GM10248 (cell line): ENCODE measurements at places on chromosomes 6 and 20.

DNA sequence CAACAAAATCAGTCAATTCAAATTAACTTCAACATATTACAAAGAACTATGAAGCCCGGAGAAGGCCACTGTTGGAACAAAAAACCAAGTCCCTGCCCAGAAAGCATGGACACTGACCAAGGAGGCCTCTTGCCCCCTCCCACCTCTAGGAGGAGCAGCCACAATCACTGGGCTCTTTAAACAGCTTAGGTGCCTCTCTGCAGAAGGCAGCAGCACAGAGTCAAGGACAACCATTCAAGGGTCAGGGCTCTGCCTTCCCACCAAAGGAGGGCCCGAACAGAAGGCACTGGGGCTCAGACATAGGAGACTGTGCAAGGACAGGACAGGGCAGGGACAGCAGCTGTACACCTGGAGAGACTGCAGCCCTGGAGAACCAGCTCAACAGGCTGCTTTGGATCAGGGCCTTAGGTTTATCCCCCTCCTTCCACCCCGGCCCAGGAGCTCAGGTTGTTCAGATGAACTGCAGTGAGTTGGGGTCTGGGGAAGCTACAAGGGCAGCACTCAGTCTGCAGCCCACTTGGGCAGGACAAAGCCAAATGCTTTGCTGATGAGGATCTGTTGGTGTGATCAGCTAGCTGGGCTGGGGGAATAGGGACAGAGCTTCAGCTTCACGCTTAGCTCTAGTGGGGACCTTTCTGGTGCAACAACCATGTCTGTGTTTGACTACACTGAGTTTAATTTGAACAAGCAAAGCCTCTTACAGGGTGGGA is 17.8 kb downstream of the TOMM34 start:
- no peak for DNase-seq

DNA sequence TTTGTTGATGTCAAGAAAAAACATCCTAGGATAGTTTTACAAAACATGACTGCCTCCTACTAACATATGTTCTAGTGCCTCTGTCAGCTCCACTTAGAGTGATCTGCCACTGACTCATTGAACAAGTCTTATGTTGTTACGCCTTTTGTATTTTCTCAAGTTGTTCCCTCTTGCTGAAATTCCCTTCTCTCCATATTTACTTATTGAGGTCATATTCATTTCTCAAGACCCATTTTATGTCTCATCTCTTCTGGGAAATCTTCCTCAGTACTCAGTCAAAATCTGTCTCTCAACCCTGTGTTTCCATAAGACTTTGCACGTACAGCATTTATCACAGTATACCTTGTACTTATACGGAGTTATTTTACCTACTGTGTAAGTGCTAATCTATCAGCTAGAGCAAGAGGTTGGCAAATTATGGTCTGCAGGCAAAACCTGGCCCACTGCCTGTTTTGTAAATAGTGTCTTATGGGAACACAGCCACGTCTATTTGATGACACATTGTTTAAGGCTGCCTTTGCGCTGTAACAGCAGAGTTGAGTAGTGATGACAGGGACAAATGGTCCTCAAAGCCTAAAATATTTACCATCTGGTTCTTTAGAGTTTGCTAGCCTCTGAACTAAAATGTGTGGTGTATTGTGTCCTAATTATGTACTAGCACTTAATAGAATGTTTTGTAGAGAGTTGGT is 83.4 kb downstream of the ADGRB3 start:
- no peak for DNase-seq

- no peak for DNase-seq
Observed at GRCh38 chr20:37245216-37246150, 16.1 kb downstream of the GHRH start.

- DNase-seq = no peak
Observed at GRCh38 chr6:33195304-33196165, 3.3 kb upstream of the COL11A2 start.

GRCh38 chr20:21862956-21863355 is 157.5 kb downstream of the PAX1 start:
- no peak for DNase-seq

GRCh38 chr6:3239110-3239830 is 11.8 kb upstream of the TUBB2B start:
- no peak for DNase-seq

DNA sequence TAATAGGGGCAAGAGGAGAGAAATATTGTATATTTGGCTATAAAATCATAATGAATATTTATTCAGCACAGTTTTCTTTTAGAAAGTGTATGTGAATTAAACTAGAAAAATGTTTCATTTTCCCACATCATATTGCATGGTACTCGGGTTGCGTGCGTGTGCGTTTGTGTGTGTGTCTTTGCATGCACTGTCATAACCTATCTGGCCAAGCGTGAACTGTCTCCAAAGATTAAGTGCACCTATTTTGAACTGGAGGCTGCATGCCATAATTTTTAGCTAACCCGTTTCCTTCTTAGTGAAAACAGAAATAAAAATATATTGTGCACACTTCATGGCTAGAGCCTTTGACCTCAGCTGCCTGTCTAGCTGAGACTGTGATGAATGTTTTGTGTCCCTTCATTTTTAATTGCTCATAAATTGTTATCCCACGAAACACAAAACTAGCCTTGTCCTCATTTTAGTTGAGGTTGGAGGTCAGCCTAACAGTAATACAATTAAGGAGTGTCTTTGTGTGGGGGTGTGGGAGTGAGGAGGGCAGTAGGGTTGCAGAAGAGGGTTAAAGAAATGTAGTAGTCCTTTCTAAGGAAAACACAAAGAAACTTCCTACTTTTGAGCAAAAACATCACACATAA is 336.1 kb upstream of the POU3F2 start:
- DNase-seq = no peak

GRCh38 chr6:5728351-5729079 is 278.2 kb downstream of the NRN1 start:
- no peak for DNase-seq

DNA sequence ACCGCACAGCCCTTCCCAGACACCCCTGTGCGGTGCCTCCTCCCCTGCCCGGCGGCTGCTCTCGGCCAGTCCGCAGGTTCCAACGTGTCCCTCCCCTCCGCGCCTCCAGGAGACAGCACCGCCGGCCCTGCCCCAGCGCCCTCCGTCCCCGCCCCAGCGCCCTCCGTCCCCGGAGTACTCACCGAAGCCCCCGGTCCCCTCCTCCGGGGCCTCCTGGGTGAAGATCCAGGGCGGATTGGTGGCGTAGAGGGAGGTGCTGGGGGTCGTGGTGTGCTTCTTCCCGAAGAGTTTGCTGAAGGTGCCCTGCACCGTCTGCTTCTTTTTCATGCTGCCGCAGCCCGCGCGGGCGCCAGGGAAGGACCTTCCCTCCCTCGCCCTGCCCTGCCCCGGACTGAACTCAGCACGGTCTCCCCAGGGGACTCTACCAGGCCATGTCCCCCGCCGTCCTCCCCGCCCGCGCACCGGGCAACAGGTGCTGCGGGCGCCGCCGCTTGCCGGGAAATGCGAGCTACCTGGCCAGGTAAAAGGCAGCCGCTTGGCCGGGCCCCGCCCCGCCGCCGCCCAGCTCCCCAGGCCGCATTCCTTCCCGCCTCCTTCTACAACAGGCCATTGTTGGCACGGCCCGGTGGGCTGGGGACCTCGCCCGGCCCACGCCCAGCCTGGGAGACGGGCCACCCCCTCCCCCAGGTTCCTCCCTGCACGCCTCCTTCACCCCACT is at the start of gene C6orf132:
Gene C6orf132 (minus strand): TSS at position 503 of the 718 bp plus-strand sequence. CDS start 176 bp downstream, at position 327.
- DNase-seq = no peak

DNA sequence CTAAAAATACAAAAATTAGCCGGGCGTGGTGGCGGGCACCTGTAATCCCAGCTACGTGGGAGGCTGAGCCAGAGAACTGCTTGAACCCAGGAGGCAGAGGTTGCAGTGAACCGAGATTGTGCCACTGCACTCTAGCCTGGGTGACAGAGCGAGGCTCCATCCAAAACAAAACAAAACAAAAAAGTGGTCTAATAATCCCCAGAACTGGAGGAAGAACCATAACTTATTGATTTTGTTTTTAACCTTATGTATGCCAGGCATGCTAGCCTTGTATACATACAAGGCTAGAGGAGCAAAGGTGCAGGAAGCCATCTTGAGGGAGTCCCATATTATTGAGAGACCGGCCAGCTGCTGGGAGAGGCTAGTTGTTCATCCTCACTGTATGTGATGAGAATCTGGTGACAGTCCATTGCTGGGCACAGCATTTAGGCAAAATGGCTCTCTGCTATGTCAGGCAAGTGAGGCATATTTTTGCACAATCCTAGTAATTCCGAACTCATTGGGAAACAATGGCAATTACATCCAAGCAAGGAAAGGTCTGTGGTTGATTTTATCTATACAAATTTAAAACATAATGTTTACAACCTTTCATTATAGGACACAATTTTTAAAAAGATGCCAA is 18.0 kb downstream of the HFE start:
- DNase-seq = no peak

- DNase-seq = no peak
Observed at GRCh38 chr6:143135797-143136561, 75.3 kb downstream of the AIG1 start.

DNA sequence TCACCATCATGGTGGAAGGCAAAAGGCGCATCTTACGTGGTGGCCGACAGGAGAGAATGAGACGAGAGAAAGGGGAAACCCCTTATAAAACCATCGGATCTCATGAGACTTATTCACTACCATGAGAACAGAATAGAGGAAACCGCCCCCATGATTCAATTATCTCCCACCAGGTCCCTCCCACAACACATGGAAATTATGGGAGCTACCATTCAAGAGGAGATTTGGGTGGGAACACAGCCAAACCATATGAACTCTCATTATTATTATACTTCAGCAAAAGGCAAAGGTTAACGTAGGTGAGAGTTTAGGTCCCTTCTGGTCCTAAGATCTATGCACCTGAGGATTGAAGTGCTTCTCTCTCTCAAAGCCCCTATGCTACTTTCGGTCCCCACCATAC is 2.4 kb upstream of the PFDN4 start:
- no peak for DNase-seq
